Mesenteric fat pad (tissue), 1 donor: ENCODE measurements at places on chromosomes 4 and X.

DNA sequence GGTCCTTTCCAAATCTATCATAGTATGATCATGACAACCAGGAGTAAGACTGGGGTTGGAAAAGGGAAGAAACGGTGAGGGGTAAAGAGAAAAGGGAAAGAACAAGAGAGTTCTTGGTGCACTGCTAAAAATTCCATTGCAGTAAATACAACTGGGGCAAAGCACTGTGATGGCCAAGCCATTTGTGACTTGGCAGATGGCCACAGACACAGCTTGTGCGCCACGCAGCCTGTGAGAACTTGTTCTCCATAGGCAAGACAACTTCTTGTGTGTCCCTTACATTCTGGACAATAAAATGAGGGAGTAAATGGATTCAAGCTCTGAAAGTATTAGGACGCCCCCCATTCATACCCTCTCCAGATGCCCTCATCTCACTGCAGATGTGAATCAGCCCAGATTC lies 10.9 kb downstream of the MFAP3L start:
- DNase-seq: no peak

DNA sequence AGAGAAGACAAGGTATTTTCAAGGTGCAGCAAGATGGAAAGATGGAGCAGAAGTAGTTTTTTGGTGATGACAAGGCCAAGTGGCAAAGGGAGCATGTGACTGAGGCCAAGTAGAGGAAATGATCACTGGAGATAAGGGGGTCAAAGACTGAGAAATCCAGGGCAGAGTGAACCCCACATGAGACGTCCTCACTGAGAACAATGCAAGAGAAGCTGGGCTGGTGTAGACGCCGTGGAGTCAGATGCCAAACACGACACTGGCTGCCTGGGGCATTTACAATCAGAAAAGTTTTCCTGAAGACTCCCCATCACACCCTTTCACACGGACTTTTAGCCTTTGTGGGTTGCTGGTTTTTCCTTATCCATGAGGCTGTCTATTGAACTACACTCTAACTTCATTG lies 69.3 kb downstream of the FAM184B start:
- DNase-seq: no peak

- peak; percentile 57 for DNase-seq
These were observed 71.4 kb downstream of the TSC22D3 start for GRCh38 chrX:107704181-107704580.

- no peak for DNase-seq
These were observed 127.7 kb downstream of the PRKX start for GRCh38 chrX:3585719-3586118.

DNA sequence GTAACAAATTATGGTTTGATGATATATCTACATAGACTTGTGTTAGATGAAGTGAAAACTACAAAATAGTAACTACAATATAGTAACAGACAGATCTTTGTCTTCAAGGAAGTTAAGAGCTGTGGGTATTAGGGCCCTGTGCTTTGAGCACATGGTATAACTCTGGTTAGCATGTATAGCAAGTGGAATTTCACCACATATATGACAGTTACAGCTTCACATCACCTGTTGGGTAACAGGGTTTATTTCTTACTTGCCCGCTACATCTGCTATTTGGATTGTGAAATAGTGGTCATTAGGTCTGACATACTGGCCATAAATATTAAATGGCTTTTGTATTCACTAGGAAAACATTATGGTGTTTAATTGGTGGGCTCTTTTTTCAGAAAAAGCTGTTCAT lies 20.2 kb downstream of the OFD1 start:
- DNase-seq: no peak

DNA sequence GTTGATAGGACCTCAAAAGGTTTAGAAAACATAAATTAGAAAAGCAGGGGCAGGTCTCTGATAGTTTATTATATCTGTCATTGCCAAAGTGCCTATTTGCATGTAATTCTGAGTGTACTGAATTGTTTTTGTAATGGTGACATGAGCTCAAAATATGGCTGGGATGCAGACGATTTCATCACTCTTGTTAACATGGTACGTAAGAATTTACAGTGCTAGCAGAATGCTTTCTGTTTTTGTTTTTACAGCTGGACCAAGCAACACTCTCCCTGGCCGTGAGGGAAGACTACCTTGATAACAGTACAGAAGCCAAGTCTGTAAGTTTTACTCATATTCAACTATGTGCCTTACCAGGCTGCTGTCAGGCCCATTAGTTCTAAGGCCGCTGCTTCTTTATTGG lies 58.1 kb downstream of the PHEX start:
- DNase-seq: no peak

- DNase-seq: no peak
These were observed 25.4 kb upstream of the ACSL1 start for GRCh38 chr4:184851200-184851541.

DNA sequence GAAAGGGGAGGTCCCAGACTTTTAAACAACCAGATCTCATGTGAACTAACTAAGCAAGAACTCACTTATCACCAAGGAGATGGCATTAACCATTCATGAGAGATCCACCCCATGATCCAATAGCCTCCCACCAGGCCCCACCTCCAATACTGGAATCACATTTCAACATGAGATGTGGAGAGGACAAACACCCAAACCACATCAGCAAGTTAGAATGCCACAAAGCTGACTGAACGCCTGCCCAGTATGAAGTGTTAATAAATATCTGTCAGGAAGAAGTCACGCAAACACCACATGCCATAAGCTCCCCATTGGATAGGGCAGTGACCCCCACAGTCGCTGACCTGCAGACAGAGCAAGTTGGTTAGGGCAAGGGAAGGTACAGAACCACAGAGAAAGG lies 14.3 kb downstream of the SLC10A6 start:
- DNase-seq: no peak

DNA sequence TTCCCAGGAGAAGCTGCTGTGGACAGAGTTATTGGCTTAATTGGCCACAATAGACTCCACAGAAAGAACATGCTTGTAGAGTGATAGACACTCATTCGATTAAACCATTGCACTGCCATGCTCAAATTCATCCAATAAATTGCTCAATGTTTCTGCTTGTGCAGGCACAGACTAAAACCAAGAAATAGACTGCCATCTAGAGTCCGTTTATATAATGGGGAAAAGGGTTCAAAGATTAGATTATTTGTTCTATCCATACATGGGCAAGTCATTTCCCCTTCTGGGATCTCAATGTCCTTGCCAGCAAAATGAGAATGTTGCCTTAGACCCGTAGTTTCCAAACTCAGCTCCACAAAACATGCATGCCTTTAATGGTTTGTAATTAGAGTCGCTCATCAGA lies 8.7 kb downstream of the SMIM10 start:
- DNase-seq: no peak

- no peak for DNase-seq
These were observed 1253.0 kb upstream of the PCDH7 start for GRCh38 chr4:29467044-29467717.
